MCF 10A (cell line): ENCODE measurements at places on chromosomes 3 and 15. TPM values are rescaled to one million over a fixed set of nuclear protein-coding genes. Genes with fewer than 3 reads are reported as not detected.

Gene AP2M1
- total RNA-seq = 280 and 301 TPM in 2 replicates

GRCh38 chr15:38793206-38793810, 228.7 kb upstream of the RASGRP1 start:
- no peak for DNase-seq

DNA sequence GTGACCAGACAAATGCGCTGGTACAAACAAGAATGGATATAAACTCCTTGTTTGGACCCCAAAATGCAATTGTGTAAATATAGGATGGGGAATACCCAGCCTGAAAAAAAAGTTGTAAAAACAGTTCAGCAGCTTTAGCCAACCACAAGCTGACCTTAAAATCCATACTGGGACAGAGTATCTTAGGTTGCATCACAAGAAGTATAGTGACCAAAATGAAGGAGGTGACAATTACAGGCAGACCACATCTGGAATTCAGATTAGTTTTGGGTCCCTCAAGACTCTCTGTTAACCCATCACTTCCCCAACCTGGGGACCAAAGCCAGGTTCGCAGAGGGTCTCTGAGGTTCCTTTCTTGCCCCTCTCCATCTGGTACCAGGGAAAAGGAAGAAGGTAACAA, 115.9 kb upstream of the PRR20G start:
- DNase-seq = no peak

DNA sequence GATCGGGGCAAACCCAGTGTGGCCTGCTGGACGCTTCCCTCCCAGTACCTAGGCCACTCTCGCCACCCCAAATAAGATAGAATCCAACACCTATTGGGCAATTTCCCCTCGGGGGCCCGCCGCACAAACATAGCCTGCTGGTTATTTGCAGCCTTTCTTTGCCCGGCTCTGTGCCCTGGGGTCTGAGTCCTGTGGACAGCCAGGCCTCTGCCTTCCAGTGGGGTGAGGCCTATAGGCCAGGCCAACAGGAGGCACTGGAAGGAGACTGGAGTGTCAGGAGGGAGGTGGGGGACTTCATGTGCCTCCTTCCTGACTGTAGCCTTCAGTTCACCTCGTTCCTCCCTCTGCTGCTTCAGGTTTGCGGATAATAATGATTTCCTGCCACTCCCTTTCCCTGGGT, 47.4 kb upstream of the LDHAL6B start:
- DNase-seq = no peak

DNA sequence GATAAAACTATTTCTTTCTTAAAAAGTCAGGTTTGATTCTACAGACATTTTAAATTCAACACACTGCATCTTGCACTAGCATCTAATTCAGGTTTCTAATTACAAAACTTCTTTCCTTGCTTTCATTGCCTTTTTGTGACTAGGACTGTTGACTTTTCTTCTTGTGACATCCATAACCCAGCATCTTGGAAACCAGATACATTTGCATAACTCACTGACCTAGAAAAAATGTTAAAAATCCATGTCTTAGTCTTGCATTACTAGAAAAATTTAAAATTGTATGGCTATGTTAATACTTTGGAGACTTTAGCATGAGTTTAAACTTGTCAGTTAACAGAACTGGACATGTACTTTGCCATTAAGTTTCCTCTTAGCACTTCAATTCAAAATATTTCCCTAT, 72.7 kb downstream of the DTWD1 start:
- no peak for DNase-seq

- peak; percentile 11 for DNase-seq
Measured at GRCh38 chr3:117454254-117454653, 744.7 kb downstream of the TUSC7 start.

DNA sequence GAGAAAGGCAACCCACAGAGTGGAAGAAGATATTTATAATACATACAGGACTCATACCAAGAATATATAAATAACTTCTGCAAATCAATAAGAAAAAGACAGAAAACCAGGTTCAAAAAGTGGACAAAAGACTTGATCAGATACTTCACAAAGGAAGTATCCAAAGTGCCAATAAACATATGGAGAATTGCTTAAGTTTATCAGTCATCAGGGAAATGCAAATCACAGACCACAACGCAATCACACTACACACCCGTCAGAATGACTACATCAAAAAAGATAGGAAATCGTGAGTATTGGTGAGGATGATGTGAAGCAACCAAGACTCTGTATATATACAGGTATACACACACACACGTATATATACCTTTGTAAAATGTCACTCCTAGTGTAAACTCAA, 180.6 kb downstream of the FAM43A start:
- no peak for DNase-seq

GRCh38 chr3:123226549-123226948, 24.8 kb downstream of the SEC22A start:
- DNase-seq = no peak

GRCh38 chr15:70494852-70495571, 268.3 kb downstream of the UACA start:
- peak; percentile 96 for DNase-seq

- DNase-seq = no peak
Measured at GRCh38 chr3:150805354-150805753, 42.4 kb upstream of the SIAH2 start.

- peak; percentile 30 for DNase-seq
Measured at GRCh38 chr3:195441992-195442572, 738 bp downstream of the ACAP2 start.

DNA sequence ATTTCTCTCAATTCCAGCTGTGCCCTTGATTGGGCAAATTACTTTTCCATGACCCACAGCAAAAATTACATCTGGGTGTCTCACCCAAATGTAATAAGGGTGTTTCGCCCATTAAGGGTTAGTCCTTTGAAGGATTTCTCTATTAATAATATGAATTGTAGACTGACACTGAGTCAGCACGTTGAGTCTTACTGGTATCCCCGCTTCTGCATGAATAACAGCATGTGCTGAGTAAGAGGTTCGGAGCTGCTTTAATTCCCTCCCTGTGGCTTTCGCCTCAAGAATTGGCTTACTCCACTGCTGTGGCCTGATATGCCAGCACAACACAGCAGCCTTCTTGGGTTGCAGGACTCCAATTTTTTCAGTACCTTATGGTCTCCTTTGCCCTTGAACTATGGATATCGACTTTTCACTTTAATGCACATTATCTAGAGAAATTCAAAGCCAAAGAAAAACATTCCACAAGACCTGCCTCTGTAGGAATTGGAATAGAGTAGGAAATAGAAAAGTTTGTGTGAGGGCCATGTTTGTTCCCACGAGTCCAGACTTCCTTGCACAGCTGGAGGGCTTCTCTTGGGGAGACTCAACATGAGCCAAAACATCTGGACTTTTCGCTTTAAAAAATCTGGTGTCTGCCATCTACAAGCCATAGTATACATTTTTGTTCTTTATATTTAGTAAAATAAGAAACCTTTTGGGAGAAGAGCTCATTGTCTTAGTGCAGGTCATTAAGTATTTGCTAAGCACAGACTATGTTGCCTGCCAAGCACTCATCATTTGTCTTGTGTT, 20.7 kb upstream of the ERC2 start:
- DNase-seq = no peak

Gene MST1R
- total RNA-seq = 66.4 and 103 TPM in 2 replicates

- no peak for DNase-seq
Measured at GRCh38 chr3:98920166-98920565, 18.7 kb upstream of the DCBLD2 start.

Gene PDHB
- total RNA-seq = 52.2 and 62.2 TPM in 2 replicates

- no peak for DNase-seq
Measured at GRCh38 chr15:69579950-69580618, 127.5 kb downstream of the RPLP1 start.
